ENCODE measurements at places on chromosomes 12 and 14.
A peak's percentile ranks its signal among the peaks of the same experiment; 100 is the strongest.

GRCh38 chr14:88818018-88818417, 6.4 kb upstream of the TTC8 start:
- DNase-seq = no peak

DNA sequence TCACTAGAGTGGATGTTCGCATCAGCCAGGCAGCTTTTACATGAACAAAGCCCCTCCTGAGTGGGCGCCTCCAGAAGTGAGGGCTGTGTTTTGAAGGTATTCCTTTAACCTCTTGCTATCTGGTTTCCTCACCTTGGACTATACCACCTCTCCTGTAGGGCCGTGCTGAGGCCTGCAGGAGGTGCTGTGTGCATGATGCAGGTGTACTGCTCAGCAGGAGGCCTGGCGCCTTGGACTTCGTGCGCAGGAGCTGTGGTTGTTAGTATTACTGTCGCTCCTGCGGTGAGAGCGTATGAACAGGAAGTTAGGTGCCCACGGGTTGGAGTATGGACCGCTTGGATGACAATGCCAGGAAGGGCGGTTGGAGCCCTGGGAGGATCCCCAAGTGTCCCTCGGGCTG, 130.7 kb downstream of the TSPAN9 start:
- no peak for DNase-seq

DNA sequence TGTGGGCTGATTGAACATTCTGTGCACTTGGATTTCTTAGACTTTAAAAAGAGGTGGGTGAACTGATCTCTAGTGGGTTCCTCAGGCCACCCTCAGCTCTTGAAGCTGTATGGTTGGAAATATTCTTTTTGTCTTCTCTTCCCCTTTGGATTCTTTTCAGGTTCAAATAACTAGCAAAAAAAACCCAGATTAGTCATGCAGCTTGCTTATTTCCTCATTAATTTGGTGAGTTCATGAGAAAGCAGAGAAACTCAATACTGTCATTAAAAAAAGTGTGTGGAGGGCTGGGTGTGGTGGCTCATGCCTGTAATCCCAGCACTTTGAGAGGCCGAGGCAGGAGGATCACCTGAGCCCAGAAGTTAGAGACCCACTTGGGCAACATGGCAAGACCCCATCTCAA, 183.4 kb downstream of the ESR2 start:
- DNase-seq = no peak

DNA sequence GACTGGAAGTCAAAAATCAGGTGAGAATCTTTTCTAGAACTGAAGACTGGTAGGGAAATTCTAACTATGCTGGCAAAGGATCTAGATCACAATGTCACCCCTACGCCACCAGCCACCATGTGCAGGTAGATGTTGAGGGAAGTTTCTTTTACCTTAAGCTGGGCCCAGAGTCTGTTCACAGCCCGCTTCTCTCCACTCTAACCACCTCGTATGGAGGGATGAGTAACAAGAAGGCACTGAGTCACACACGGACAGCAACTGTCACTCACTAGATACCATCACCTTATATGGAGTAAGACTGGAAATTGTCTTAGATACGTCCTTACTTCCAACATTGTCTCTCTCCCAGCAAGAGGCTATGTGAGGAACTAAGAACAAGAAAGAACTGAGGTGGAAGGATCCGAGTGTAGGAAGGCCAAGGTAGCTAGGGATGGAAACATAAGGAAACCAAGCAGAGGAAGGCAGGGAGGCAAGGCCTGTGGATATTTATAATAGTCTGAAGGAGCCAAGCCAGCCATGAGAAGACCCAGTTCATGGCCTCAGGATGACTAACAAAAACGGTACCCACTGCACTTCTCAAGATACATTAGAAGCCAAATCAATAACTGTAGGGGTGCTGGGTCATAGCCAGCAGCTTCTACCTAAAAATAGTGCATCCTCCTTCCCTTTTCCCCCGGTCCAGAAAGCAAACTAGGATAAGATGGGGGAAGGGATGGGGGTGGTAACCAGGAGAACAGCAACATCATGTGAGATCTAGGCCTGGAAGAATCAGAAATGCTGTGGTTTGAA, 15.5 kb downstream of the REM2 start:
- DNase-seq = no peak

DNA sequence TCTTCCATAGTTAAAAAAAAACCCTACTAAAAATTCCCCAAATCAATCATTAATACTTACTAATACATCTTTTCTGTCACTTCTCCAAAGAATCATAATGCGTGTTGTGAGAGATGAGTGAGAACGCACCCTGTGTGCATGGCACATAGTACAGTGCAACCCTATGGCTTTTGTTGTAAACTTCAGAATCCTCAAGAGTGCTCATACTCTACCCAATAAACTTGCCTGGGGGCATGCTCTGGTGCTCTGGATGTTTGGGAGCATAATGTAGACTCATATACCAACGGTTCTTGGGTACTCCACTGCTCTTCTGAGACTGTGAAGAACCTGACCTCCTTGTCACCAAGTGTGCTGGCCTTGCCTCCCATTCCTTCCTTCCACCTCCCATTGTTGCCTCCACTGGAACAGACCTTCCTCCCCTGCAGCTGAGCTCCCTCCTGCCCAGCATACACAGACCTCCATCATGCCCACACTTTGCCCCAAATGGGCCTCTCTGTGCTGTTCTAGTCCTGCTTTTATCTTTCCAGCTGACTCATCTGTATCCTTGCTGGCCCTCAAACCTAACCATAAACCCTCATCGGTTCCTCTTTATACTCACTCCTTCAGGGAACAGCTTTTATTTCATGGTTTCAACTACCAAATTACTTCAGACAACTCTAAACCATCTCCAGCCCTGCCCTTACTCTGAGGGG, 8.9 kb downstream of the DCP1B start:
- no peak for DNase-seq

- no peak for DNase-seq
Observed at GRCh38 chr12:27293463-27293862, 39.2 kb upstream of the BMAL2 start.

DNA sequence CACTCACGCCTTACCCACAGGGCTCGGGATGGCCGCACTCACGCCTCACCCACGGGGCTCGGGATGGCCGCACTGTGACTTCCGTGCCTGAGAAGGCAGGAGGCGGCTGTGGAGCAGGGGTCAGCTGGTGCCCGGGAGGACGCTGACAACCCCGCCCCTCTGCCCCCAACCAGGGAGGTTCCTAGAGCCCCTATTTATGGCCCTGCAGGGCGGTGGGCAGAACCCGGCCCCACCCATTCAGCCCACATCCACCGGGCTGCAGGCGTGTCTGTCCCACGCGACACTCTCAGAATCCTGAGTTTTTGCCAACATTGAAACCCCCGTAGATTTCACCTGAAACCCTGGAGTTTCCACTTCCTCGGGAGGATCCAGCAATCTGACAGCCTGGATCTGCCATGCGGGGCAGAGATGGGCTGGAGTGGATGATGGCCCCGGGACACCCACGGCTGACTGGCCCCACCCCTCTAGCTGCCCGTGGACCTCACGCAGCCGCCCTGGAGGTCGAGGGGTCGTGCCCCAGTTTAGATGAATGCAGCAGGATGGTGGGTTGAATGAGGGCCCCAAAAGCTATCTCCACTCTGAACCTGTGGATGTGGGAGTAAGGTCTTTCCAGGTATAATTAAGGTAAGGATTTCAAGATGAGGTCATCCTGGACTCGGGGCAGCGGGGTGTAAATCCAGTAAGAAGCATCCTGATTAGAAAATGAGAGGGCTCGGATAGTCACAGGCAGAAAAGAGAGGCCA, 20.4 kb downstream of the GALNT9 start:
- DNase-seq = no peak

DNA sequence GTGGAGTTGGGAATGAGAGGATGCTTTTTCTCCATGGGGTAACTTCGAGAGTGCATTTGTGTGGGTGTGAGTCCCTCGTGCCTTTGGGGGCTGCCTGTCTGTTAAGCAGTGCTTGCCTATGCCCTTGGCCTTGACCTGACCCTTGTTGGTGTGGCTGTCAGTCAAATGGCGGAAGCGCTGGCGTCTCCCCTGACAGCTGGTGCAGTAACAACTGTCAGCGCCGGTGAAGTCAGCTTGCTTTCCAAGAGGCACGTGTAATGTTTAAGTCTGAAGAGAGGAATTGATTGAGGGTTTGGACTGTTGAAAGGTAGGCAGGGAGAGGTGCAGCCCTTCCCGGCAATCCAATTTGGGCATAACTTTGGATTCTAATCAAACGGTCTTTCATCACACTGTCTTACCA, 211.3 kb downstream of the AACS start:
- DNase-seq = no peak

GRCh38 chr12:46269429-46270241, 792 bp upstream of the SLC38A1 start:
- DNase-seq = peak; percentile 79

DNA sequence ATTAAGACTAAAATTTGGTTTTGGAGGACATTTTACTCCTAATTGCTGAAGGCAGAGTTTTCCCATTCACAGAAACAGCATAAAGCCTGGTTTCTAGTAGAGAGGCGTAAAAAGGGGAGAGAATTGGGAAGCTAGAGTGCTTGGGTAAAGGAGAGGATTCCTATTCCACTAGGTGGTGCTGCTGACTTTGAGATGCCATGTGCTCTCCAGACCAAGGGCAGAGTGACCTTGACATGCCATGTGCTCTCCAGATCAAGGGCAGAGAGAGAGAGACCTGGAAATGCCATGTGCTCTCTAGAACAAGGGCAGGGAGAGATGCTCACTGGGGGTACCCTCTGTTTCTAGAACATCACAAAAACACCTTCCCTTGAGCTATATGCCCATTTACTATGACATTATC, 176.2 kb upstream of the PDZRN4 start:
- no peak for DNase-seq

DNA sequence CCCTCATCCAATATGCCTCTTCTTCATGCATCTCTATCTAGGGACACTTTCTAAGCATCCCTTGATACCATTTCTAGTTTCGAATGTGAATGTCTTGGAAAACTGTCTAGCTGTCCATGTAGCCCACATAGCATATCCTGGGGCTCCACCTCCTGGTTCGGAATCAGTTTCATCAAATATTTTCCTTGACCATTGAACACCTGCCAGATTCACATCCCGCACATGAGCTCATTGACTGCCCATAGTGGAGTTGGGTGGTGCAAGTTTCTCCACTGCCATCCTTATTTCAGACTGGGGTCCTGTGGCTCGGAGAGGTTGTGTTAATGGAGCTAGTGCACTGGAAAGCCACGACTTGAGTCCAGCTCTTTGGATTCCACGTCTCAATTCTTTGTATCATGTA, 58.6 kb upstream of the TMEM263 start:
- no peak for DNase-seq

GRCh38 chr12:823028-823698, 70.8 kb downstream of the WNK1 start:
- DNase-seq = no peak

DNA sequence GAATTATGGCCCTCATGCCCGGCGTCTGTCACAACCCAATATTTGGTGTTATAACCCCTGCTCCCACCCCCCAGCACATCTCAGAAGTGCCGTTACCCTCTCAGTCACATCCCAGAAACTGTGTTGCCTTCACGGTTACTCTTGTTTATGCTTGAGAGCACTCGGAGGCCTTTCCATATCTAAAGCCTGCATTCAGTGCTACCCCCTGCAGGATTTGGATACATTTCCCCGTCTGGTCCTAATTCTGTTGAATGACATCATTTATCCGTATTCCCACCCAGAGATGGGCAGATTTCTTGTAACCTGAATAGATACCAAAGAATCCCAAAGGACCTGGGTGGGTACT, 19.1 kb upstream of the FOS start:
- no peak for DNase-seq

- no peak for DNase-seq
Observed at GRCh38 chr12:58803908-58804307, 116.4 kb downstream of the LRIG3 start.

DNA sequence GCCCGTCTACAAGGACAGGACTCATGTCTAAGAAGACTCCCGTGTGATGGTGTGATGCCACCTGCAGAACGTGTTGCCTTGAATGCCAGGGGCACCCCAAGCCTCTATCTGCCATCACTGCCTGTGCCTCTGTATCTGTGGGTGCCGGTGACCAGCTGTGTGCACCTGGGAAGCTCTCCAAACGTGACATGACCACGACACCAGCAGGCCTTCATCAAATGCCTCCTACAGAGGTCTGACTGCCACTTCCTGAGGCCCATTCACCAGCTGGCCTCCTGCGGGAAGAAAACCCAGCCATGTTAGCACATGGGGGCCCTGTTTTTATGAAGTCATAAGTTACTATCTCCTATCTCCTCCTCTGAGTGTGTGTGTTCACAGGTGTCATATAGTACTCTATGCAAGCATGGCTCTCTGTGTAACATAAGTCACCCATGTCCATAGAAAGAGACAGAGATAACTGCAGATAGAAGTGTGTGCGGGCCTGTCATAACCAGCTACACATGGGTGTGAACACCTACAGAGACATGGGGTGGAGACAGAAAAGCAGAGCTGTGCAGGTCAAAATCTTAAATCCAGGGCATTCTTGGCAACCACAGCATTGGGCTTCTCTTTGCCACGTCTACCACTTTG, 18.3 kb upstream of the SERPINA4 start:
- no peak for DNase-seq

- DNase-seq = no peak
Observed at GRCh38 chr14:73684627-73685026, 29.6 kb downstream of the PNMA1 start.

DNA sequence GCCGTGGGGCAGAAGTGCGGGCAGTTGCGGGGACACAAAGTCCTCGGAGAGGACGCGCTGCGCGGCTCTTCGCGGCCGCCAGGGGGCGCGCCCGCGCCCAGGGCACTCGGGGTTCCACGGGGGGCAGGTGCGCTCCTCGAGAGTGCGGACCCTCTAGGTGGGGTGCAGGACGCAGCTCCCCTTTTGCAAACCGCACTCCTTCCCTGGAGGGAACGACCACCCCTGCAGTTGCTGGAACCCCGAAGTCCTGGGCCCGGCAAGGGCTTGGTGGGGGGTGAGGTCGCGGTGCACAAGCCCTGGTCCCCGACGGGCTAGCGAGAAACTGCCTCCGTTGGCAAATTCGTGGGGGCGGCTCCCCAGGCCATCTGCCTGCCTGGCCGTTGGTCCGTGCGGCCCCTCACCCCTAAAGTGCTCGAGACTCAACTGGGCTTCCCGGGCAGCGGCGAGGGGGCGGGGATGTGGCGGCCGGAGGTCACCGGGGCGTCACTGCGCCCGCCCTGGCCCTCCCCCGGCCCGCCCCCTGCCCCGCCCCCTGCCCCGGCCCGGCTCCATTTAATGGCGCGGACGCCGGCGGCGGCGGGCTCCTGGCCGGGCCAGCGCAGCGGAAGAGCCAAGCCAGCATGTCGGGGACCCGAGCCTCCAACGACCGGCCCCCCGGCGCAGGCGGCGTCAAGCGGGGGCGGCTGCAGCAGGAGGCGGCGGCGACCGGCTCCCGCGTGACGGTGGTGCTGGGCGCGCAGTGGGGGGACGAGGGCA, at the start of gene ADSS1:
ADSS1 (plus strand) TSS at position 579 of the 756 bp plus-strand sequence; CDS start at position 621, 42 bp downstream.
- peak; percentile 27 for DNase-seq

- no peak for DNase-seq
Observed at GRCh38 chr12:5396541-5396940, 35.4 kb upstream of the NTF3 start.

GRCh38 chr12:15702276-15702675, 86.9 kb downstream of the EPS8 start:
- no peak for DNase-seq

- no peak for DNase-seq
Observed at GRCh38 chr12:43208627-43209026, 343.4 kb downstream of the ADAMTS20 start.
